ENCODE measurements at places on chromosomes 16 and 17.

DNA sequence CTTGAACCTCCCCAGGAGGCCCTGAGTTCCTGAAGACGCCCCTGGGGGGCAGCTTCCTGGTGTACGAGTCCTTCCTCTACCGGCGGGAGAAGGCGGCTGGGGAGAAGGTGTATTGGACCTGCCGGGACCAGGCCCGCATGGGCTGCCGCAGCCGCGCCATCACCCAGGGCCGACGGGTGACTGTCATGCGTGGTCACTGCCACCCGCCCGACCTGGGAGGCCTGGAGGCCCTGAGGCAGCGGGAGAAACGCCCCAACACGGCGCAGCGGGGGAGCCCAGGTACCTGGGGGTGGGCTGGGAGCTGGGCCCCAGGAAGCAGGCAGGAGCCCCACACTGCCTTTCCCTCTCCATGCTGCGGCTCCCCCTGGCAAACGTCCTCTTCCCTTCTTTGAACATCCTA, 22.0 kb downstream of the FLYWCH1 start:
- DNase-seq: no peak

- DNase-seq: no peak
Measured at GRCh38 chr17:340074-340473, 12.5 kb downstream of the RPH3AL start.

- no peak for DNase-seq
Measured at GRCh38 chr16:19400711-19401110, 17.0 kb upstream of the TMC5 start.

GRCh38 chr16:81036751-81037350, 1.2 kb downstream of the ATMIN start:
- DNase-seq: peak; percentile 28

DNA sequence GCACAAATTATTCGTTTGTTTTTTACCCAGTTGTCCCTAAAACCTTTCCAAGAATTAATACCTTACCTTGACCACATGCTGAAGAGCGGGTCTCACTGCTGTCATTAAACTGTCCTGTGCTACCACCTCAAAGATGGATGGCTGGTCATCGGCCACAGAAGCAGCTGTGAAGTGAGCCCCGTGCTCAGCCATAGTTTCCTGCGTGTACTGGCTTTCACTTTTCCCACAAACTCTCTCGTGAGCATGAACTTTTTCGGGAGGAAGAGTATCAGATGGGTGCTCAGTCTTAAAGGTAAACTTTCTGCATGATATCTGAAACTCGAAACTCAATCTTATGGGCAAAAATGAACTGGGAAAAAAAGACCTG, 558 bp downstream of the PEX12 start:
- DNase-seq: no peak

- DNase-seq: no peak
Measured at GRCh38 chr17:32286518-32286900, 20.9 kb downstream of the RHBDL3 start.

GRCh38 chr16:57826706-57827625, 24.7 kb upstream of the KIFC3 start:
- no peak for DNase-seq

DNA sequence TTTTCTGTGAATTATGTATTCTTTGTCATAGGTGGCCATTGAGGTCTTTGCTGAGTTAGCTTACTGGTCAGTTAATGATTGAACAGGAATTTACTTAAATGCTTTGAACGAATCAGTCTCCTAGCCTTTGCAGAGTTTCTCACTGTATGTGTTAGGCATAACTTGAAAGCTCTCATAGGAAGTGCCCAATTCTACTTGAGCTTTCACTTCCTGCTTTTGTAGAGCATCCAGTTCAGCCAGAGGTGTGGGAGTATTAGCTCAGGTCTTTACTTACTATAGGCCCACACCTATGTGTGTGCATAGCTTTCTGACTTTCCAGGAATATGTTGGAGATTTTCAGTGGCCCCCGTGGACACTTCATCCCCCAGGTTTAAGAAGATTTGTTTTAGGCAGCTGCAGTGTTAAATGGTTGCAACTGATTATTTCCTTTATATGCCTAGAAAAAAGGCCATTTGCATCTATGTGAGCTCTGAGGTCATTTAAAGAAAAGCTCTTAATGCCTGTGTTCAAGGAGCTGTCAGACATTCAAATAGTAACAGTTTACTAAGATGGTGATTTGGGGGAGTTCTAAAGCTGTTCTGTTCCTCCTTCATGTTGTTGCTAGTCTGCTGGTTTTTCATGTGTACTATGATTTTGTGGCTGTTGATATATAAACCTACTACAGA, 62.3 kb downstream of the PHKB start:
- DNase-seq: peak; percentile 50

DNA sequence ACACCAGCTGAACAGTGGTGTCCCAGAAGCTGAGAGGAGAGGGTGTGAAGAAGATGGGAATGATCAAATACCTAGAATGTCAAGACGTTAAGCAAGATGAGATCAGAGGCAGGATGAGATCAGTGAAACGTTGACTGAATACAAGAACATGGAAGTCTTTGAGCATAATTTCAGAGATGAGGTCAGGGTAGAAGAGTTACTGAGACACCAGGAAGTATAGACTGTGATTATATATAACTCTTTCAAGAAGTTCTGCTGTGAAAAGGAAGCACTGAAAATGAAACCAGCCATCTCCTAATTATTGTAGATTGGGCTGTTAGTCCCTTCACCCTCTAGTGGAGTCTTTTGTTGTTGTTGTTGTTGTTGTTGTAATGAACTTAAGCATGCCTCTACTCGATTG, 9.1 kb downstream of the SHCBP1 start:
- no peak for DNase-seq

- DNase-seq: no peak
Measured at GRCh38 chr17:21215935-21216334, 2.0 kb upstream of the TMEM11 start.

- DNase-seq: no peak
Measured at GRCh38 chr16:66576296-66576695, 3.0 kb upstream of the CMTM2 start.

DNA sequence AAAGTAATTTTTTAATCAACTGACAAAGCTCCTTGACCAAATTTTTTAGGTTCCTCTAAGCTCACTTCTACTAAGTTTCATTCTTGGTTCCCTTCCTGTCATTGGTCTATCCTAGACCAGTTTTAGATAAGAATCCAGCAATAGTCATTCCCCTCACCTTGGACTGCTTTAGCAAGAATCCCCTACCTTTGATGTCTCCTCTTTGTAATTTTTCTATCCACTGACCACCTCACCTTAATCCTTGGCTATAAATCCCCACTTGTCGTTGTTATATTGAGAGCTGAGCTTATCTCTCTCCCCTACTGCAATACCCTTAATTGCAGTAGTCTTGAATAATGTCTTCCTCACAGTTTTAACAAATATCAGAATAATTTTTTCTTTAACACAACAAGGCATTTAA, 107.2 kb downstream of the USP32 start:
- DNase-seq: no peak

- no peak for DNase-seq
Measured at GRCh38 chr16:79602628-79603014, 2.1 kb upstream of the MAF start.

DNA sequence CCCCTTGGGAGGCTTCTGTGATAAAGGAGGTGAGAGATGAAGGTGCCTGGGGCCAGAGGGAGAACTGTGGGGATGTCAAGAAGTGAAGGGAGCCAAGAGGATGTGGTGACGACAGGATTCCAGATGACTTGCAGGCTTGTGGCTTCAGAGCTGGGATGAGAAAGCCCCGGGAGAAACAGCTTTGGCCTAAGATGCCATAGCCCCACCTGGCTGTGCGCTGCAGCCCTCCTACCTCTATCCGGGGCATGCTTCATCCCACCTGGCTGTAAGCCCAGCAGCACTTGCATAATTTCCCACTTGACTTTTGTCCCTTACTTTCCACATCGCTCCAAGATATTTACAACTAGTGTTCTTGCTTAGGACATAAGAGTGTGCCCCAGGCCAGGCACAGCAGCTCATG, 29.3 kb downstream of the GINS3 start:
- DNase-seq: no peak

GRCh38 chr16:68972013-68972412, 128.7 kb downstream of the TANGO6 start:
- DNase-seq: no peak

DNA sequence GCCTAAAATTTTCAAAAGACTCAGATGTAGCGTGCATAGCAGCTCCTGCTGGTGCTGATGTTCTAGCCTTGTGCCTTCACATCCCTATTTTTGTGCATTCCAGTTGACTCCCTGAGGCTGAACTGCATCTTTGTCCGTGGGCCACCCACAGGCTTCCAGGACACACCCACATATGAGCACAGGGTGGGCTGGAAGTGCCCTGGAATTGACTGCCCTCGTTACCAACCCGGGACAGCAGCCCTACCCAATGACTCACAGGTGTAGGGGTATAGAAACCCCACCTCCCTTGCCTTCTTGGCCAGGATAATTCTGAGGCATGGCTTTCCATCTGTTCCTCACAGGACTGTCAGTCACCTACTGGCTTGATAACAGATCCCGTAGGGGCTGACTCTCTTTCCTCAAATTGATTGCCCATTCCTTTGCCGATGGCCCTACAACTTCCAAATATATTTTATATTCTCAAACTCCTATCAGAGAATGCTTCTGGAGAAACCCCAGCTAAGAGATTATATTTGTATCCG, 65.9 kb upstream of the CDH13 start:
- DNase-seq: no peak

GRCh38 chr17:73315471-73315870, 3.7 kb upstream of the CDC42EP4 start:
- DNase-seq: no peak

GRCh38 chr16:1066584-1067172, 5.9 kb upstream of the SSTR5 start:
- DNase-seq: no peak

GRCh38 chr16:10114409-10114808, 67.8 kb downstream of the GRIN2A start:
- DNase-seq: no peak

GRCh38 chr16:52580488-52580887, 33.5 kb upstream of the TOX3 start:
- no peak for DNase-seq

GRCh38 chr17:31401456-31402254, 10.2 kb downstream of the RAB11FIP4 start:
- no peak for DNase-seq

DNA sequence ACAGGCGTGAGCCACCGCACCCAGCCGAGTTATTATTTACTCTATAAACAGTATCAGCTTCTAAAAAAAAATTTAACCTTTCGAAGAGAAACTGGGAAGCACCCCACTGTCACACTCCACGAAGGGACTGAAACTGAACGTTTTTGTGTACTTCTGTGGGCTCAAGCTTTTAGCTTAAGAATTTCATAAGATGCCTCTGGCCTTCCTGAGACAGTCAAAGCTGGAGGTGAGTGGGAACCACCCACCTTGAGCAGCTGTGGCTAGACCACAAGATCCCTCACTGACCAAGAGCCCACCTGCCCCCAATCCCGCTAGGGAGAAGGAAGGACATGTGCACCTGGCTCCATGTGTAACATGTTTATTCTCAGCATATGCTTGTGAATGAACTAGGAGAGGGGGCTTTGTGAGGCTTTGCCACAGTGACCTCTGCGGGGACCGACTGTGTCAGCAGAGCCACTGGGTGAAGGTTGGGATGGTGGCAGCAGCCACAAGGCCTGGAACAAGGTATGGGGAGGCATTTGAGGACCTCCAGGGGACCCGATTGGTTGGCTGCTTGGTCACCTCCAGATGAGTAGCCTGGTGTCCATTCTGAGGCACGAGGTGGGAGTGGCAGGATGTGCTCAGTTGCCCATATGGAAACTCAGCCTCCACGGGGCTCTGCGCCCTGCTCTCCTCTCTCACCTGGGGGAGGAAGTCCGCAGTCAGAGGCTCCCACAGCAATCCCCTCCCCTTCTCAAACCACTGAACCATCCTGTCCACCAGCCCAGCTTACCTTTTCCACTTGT, 4.8 kb downstream of the DPEP3 start:
- no peak for DNase-seq

GRCh38 chr16:31273676-31274075, 13.9 kb downstream of the ITGAM start:
- peak; percentile 23 for DNase-seq

DNA sequence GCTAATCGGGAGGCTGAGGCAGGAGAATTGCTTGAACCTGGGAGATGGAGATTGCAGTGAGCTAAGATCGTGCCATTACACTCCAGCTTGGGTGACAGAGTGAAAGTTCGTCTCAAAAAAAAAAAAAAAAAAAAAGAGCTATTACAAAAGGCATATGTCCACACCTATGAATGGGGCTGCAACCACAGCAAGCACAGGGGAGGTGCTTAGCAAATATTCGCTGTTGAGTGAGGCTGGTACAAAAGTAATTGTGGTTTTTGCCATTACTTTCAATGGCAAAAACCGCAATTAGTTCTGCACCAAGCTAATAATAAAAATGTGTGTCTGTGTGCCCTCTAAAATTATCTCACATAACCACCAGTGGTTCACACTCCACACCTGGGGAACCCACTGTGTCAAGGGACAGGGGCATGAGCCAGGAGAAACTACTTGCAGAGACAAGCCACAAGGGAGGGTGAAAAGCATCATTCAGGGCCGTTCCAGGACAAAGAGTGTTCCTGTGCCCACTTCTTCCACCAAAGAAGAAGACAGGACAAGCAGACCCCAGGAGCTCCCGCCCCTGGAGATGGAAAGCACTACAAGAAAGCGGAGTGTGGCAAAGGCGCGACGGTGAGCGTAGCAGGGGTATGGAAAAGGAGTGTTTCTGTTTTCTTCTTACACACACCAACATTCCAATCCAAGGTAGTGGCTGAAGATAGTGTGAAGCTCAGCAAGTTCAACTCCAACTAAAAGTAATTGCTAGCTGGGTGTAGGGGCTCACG, 84.4 kb upstream of the CNEP1R1 start:
- no peak for DNase-seq

DNA sequence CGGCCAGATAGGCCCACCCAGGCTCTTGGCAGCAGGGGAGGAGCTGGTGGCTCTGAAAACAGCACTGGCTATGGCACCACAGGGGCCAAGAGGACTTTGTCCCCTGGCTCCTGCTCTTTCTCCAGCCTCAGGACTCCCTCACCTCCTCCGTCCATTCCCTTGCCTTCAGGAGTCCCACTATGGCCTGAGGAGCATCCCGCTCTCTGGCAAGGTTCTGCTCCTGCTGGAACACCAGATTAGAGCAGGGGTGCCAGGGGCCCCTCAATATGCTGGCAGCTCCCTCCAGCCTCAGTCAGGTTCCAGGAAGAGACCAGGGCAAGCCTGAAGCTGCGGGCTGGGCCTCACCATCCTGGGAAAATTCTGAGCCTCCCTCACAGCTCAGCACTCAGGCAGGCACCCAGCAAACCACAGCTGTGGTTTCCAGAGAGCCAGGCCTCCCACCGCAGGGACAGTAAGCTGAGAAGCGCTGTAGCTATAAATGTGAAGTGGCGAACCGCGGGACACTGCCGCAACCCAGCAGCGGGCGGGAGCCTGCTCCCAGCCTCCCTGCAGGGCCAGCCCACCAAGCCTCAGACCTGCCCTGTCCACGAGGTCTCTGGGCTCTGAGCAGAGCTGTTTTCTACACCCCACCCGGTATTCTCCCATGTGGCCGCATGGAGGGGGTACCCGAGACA, 25.7 kb downstream of the C17orf100 start:
- no peak for DNase-seq

GRCh38 chr16:11835309-11835708, 16.0 kb downstream of the RSL1D1 start:
- DNase-seq: no peak

- DNase-seq: no peak
Measured at GRCh38 chr17:44887971-44888954, 11.0 kb downstream of the EFTUD2 start.

- no peak for DNase-seq
Measured at GRCh38 chr17:48148854-48149786, 41.6 kb downstream of the SNX11 start.

- DNase-seq: no peak
Measured at GRCh38 chr17:2435862-2436261, 35.0 kb upstream of the MNT start.
